Left colon (tissue), 2 donors: ENCODE measurements at places on chromosomes 5 and 9. TPM values are rescaled to one million over a fixed set of nuclear protein-coding genes. Genes with fewer than 3 reads are reported as not detected.
A peak's percentile ranks its signal among the peaks of the same experiment; 100 is the strongest.

Gene GPX8
- 5.2 TPM for total RNA-seq

DNA sequence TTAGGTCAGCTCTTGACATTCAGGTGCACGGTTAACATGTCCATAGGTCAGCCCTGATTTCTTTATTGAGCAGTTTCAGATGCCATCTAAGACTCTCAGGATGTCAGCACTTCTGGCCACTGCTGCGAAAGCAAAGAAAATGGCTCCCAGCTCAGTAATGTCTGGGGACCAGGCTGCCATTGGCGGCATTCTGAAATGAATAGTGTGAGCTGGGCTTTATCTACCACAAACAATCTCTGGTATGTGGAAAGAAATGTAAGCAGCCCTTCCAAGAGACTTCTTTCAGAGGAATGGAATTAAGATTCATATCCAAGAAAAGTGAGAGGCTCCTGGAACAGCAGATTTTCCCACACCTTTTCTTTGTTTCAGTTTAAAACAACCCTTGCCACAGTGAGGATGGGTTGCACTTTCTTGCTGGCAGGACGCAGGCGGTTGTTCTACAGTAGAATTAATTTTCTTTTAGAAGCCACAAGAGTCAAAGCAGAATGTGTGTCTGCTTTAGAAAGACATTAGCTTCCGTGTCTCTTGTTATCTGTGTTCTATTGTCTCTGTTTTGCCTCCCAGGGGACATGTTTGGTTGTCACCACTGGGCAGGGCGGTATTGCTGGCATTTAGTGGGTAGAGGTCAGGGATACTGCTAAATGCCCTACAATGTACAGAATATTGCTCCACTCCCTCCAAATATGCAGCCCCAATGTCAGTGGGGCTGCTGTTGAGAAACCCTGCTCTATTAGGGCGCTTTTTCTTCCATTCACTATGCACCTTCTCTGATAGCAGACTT lies 149.9 kb upstream of the ANKH start:
- DNase-seq, result no peak

GRCh38 chr5:126868338-126869004 lies 91.5 kb downstream of the LMNB1 start:
- DNase-seq, result no peak

DNA sequence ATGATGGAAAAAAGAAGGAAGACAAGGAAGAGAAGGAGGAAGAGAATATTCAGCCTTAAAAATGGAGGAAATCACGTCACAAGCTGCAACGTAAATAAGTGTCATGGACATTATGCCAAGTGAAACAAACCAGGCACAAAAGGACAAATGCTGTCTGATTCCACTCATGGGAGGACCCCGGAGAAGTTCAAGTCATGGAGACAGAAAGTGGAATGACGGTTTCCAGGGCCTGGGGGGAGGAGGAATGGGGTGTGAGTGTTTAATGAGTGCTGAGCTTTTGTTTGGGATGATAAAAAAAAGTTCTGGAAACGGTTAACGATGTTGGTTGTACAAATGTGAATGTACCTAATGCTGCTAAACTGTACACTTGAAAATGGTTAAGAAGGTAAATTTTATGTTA lies 439.5 kb downstream of the GADD45G start:
- no peak for DNase-seq

- DNase-seq, result peak; percentile 34
These were observed 36.1 kb downstream of the DAP start for GRCh38 chr5:10724781-10725507.

Gene MIGA2
- 68.3 TPM for total RNA-seq

GRCh38 chr5:78005021-78005785 lies 229.1 kb upstream of the TBCA start:
- no peak for DNase-seq

DNA sequence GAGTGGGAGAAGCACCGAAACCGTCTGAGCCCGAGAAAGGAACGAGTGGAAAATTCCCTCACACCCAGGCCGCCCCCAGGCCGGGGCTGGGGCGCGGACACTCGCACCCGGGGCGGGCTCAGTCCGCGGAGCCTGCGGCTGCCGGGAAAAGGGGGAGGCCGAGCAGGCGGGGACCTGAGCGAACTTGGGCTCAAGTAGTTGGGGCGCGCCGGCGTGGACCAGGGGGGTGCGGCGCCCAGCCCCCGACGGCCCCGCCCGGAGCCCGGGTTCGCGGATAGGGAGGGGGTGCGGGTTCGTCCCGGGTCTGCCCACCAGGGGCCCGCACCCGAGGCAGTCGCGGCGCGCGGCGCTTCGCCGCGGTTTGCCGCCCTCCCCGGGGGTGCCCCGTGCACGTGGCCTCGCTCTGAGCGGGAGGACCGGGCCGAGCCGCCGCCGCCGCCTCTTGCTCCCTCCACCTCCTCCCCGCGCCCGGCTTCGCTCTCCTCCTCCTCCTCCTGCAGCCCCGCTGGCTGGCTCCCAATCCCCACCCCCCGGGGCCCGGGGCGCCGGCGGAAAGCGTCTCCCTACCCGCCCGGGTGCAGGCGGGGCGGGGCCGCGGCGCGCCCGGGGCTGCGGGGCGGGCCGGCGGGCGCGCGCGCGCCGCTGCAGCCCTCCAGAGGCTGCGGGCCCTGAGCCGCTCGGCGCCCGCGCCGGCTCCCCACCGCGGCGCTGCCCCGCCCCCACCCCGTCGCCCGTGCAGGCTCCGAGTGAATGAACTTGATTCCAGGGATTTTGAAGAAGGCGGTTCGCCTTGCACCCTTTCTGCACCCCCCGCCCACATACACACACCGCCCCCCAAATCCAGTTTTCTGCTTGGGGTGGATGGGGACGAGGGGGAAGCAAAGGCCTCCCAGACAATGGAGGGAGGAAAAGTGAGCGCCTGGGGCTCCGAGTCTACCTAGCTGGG lies 1.3 kb upstream of the NFIB start:
- peak; percentile 89 for DNase-seq

- no peak for DNase-seq
These were observed 7.6 kb downstream of the PTGER4 start for GRCh38 chr5:40687321-40687720.

DNA sequence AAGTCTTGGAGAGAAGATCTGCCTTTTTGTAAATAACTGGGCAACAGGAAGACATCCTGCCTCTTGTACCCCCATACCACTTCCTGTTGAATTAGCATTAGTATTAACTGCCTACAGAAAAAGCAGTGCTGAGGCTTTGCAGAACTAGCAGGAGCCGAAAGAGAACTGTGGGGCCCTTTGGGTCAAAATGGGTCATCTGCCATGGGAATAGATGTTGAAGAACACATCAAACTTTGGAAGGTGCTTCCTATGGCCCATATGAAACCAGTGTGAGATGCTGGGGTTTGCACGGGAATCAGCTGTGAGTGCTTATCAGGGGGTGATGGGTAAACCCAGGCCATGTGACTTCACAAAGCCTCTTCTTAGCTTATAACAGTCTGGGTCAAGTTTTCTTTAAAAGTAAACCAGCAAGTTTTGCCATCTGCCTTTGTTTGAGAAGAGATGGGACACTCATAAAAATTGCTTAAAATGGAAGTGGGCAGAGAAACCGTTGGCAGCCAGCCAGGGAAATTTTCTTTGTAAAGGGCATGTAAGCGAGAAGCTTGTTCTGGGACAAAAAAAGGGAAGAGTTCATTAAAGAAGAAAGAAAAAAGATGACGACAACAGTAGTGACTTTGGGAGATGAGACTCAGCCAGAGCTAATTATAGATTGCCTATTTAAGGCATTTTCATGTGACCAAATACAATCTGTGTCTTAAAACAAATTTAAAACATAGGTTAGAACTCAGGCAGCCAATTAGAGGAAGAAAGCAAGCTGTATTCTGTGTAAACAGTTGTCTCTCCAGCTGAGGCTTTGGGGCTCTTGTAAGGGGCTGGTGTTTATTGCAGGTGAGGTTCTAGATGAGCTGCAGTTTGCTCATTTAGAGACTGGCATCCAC lies 4.4 kb downstream of the SLC25A25 start:
- peak; percentile 88 for DNase-seq

GRCh38 chr5:56303511-56303910 lies 70.4 kb upstream of the ANKRD55 start:
- DNase-seq, result no peak

DNA sequence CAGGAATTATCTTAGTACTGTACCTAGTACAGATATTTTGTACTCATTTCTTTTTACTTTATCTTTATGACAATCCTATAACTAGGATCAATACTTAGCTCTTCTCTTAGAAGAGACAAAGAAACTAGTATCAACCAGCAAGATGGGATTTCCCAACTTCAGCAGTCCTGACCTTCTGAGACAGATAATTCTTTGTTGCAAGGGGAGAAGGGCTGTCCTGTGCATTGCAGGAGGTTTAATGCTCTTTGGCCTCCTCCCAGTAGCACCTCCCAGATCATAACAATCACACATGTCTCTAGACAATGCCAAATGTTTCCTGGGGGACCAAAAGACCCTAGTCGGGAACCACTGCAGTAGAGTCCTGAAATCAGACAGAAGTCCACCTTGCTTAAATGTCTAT lies 424.3 kb upstream of the DMAC1 start:
- no peak for DNase-seq

Gene BHMT2
- total RNA-seq, result 0.98 TPM

Gene SPATA31A3
- total RNA-seq, result not detected

Gene GFPT2
- total RNA-seq, result 2.8 TPM

Gene ATP10B
- total RNA-seq, result 137 TPM

DNA sequence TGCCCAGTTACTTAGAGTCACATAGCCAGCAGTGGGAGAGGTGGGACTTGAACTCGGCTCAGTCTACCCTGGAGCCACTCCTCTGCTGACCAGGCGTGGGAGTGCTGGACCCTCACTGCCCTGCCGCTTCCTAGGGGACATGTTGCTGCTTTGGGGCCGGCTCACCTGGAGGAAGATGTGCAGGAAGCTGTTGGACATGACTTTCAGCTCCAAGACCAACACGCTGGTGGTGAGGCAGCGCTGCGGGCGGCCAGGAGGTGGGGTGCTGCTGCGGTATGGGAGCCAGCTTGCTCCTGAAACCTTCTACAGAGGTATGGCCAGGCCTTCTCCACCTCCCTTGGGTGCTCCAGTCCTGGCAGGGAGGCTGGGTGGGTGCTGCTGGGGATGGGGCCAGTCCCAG lies 3.4 kb upstream of the CACFD1 start:
- no peak for DNase-seq

GRCh38 chr5:149550268-149550583 lies 1.0 kb downstream of the CSNK1A1 start:
- DNase-seq, result no peak

Gene NR5A1
- total RNA-seq, result not detected

- DNase-seq, result no peak
These were observed 161.2 kb downstream of the RGS3 start for GRCh38 chr9:113624721-113625120.

Gene CBY3
- total RNA-seq, result not detected

Gene ZNF883
- total RNA-seq, result 0.39 TPM

GRCh38 chr9:70061776-70062175 lies 18.1 kb downstream of the MAMDC2 start:
- no peak for DNase-seq

Gene LCN12
- 8.5 TPM for total RNA-seq

Gene TNFSF8
- total RNA-seq, result 0.24 TPM

DNA sequence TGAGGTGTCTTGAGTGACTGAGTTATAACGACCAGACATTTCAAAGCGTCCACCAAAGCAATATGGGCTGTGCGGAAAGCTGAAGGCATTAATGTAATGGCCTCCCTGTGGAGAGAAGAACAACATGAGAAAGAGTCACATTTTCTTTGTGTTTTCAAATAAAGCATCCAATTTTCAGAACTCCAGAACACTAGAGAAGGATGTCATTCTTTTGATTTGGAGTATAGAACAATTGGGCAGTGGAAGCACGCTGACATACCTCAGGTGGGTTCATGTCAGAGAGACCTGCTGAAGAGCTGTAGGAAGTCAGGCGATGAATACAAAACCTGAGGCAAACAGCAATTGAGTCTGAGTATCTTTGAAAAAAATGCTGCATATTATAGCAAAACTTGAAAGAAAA lies 556.5 kb downstream of the GABRG2 start:
- DNase-seq, result no peak

DNA sequence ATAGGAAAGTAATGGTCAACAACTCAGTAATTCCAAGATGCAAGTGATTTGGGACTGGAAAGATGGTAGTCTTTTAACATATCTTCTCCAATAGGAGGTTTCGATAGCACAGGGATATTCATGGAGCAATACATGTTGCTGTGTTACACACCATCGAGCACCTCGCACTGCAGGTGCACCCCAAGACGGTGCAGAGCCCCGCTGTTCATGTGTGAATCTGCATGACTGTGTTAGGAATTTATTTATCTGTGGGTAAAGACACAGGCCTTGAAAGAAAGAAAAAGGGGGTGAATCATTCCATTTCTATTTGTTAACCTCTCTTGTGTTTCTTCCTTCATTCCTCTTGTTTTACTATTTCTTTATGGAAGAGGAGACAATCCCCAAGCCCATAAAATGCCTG lies 217.1 kb downstream of the EBF1 start:
- no peak for DNase-seq

Gene TPPP
- total RNA-seq, result 3.9 TPM

Gene PCDH1
- 133 TPM for total RNA-seq

DNA sequence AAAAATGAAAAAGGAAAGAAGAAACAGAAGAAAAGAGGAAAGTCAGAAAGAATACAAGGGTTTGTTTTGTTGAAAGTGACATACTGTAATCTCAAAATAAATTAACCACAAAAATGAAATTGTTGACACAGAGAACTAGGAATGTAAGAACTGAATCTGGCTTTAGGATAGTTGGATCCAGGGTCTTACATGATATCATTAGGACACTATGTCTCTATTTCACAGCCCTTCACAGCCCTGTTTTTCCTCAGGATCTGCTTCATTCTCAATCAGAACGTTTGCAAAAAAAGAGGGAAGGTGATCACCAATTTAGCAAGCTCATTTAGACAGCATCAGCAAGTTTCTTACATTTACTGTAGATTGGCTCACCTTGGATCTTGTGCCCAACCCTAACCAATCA lies 188.5 kb upstream of the NREP start:
- no peak for DNase-seq

GRCh38 chr5:164433106-164433870 lies 927.9 kb downstream of the MAT2B start:
- no peak for DNase-seq

- no peak for DNase-seq
These were observed 27.8 kb upstream of the SLC6A19 start for GRCh38 chr5:1173485-1174070.

DNA sequence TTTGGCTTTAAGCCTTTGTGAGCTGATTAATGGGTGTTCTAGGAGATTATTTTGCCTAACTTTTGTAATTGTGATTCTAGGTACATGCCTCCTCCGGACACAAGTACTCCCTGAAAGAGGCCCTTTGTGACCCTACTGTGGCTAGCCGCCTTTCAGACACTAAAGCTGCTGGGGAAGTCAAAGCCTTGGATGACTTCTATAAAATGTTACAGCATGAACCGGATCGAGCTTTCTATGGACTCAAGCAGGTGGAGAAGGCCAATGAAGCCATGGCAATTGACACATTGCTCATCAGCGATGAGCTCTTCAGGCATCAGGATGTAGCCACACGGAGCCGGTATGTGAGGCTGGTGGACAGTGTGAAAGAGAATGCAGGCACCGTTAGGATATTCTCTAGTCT lies 13.6 kb downstream of the ITGA1 start:
- no peak for DNase-seq

- no peak for DNase-seq
These were observed 189.0 kb upstream of the MEF2C start for GRCh38 chr5:89071941-89072331.

Gene JAKMIP2
- 0.49 TPM for total RNA-seq
